Stimulated activated CD4-positive, alpha-beta T cell treated with anti-CD3 and anti-CD28 coated beads, Interleukin-1b, Interleukin-23, amount 100 ng/mL, for 4 hours (primary cell): ENCODE measurements at places on chromosomes 3 and 15.

DNA sequence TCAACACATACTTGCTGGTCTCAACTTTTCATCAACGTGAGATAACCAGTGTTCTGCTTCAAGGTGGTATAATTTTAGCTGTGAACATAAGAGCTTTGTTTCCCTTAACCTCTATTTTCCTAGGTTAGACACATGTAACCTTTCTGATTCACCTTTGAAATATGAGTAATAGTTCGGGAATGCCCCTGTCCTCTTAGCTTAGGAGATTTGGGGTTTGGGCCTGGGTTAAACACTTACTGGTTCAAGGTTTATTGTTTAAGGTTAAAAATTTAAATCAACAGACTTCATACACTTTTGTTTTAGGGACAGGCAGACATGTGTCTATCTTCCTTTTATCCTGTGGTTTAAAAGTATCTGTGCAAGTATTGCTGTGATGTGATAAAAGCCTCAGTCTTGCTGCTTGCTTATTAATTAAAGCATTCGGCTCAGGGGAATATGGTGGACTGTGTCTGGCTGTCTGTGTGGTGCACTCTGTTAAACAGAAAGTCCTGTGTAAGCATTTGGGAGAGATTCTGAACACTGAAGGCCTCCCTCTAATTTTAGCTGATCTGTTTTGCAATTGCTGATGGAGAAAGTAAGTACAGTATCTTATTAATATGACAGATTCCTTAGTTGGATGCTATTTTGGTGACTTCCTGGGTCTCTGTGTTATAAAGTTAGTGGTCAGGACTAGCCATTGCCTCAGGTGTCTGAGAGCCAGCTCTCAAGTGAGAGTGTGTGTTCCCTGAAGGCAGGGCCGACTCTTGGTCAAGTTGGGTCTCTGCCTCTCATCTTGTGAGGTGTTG is 81.8 kb downstream of the USP13 start:
- no peak for DNase-seq

GRCh38 chr3:126957776-126958637 is 24.9 kb upstream of the PLXNA1 start:
- DNase-seq: no peak

- DNase-seq: no peak
Observed at GRCh38 chr15:92901072-92901761, 1.1 kb downstream of the CHD2 start.

DNA sequence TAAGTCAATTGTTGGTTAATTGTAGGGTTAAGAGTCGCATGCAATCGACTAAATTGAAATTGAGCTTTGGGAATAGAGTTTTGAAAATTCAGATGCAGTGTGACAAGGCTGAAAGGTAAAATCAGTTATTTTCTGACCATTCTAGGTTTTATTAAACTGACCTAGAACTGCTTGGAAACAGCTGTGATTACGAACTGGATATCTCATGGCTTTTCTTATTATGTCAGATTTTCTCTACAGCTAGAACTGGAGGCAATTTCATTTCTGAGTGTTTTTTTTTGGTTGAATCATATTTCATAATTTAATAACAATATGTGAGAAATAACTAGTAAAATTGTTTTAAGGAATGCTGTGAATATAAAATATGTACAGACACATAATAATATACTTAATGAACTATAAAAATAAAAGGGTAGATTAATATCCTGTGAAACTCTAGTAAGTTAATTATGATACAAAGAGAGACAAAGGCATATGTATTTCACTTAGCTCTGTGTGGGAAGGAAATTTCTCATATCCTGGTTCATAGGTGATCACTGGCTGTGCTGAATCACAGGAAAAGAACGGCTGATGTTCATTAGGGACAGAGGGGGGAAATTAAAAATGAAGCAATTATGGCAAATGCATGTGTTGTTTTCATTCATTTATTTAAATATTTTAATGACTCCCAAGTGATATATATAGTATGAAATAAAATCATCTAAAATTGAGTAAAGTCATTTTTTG is 403.2 kb downstream of the ZIC1 start:
- DNase-seq: no peak

DNA sequence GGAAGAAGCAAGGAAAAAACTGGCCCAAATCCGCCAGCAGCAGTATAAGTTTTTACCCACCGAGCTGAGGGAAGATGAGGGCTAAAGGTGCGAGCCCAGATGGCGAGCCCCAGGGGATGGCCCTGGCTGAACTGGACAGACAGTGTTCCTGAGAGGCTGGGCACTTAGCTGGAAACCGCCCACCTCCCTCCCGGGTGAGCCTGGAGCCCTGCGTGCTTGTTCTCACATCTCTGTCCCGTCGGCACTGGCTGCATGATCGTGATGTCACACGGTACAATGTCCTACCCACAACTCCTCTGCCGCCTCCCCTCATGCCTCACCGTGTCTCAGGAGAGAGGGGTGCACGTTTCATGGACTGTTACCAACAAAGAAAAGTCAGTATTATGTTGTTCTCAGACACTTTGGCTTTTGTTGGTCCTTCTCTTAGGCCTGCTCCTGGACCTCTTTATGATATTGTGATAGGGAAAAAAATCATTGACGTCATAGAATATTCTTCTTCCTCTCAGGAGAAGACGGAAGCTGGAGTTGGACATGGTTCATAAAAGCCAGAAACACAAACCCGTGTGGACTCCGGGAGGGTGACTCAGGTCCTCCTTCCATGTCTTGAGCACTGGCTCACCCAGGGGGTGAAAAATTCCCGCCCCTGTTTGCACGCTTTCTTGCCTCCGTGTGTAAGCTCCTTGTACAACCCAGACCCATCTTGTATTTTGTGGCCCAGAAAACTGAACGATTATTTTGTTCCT is 201.8 kb upstream of the TPM1 start:
- no peak for DNase-seq

GRCh38 chr3:172520301-172520831 is 2.9 kb downstream of the TNFSF10 start:
- no peak for DNase-seq

DNA sequence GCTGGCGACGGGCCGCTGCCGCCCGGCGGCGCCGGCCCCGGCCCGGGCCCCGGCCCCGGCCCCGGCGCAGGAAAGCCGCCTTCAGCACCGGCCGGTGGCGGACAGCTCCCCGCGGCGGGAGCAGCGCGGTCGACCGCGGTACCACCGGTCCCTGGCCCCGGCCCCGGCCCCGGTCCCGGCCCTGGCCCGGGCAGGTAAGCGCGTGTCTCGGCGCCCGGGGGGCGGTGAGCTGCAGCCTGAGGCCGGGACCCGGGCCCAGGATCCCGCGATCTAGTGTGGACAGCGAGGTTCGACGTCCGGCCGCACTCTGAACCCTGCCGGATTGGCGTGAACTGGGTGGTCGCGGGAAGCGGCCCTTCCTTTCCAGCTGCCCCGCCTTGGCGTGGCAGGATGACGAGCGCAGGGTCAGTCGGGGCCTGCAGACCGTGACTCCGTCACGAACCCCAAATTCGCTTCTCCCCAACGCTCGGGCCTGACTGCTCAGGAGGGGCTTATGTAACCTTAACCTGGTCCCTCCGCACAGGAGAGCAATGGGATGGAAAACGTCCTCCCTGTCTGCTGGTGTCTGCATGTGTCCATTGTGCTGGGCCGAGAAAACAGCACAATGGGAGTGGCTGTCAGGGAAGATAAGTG is 472 bp downstream of the BSN start:
- DNase-seq: no peak

DNA sequence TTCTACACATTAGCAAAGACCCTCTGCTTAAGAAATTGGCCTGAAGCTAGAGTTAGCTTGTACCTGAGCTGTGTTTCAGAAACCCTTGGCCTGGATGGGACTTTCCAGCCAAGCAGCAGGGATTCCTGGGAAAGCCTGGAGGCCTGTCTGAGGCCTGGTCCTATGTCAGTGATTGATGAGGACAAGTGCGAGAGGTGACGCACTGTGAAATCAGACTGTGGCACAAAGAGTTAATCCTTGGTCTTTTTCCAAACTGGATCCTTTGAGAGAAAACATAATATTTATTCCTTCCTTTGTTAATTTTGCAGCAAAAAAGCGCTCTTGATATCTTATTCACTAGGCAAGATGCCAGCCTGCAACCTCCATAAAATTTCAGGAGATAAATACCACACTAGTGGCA is 225.0 kb upstream of the ATP11B start:
- no peak for DNase-seq
